ENCODE measurements at places on chromosomes 11 and 22. TPM values are rescaled to one million over a fixed set of nuclear protein-coding genes. Genes with fewer than 3 reads are reported as not detected.
A peak's percentile ranks its signal among the peaks of the same experiment; 100 is the strongest.

- DNase-seq = no peak
Observed at GRCh38 chr11:93686226-93686625, 24.7 kb downstream of the CEP295 start.

- DNase-seq = no peak
Observed at GRCh38 chr11:65223011-65223410, 38.8 kb upstream of the POLA2 start.

GRCh38 chr11:64734811-64735724 lies 8.9 kb downstream of the RASGRP2 start:
- DNase-seq = no peak

- no peak for DNase-seq
Observed at GRCh38 chr11:80034801-80035200, 594.0 kb upstream of the TENM4 start.

DNA sequence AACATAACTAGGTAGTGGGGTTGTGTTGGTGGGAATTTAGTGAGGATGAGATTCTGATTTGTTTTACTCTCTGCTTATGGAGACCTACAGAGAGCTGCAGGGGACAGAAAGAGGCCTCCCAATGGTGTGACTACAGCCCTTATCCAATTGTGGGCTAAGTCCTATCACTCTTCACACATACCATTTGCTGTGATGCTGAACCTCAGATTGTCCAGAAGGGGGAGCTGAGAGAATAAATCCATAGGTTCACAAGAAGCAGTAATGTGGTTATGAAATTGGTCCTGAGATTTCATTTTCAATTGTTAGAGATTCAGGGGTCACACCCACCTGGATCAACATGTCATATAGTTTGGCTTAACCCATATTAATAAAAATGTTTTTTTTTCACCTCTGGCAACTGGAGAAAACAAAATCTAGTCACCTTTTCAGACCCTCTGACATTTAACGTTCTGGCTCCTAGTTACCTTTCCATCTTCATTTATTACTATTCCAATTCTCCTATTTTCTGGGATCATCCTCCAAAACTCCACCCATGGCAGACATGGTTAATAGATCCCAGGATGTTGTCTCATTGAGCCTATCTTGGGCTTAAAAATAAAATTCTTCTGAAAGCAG lies 53.3 kb upstream of the PTPN5 start:
- DNase-seq = peak; percentile 33

DNA sequence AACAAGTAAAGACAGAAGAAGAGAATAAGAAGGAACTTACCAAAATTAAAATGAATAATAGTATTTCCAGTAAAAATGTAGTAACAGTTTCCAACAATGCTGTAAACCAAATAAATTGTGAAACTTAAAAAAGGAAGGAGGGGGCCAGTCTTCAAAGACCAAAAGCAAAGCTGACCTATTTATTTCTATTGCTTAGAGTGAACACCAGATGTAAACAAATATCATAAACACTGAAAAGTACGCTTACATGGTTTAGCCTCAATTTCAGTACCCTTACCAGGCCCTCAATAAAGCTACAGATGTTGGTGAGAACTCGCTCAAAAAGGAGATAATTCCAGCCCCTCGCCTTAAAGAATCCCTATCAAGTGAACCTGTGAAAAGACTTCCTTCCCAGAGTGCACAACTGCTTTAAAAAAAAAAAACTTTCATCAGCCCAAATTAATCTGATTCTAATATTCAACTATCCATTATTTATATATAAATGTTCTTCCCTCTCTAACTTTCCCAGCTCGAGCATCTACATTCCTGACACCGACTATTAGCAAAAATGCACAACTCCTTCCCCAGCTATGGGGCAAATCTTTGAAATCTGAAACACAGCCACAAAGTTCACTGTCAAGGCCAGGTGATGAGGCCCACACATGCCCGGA lies 2.4 kb downstream of the PHF21A start:
- no peak for DNase-seq

GRCh38 chr11:22508665-22509064 lies 117.0 kb downstream of the FANCF start:
- DNase-seq = no peak

The PITPNB gene
- 43.3 TPM for polyA plus RNA-seq

- DNase-seq = no peak
Observed at GRCh38 chr22:17945888-17946648, 78.3 kb downstream of the MICAL3 start.

The MOV10L1 gene
- polyA plus RNA-seq = 1.4 TPM

DNA sequence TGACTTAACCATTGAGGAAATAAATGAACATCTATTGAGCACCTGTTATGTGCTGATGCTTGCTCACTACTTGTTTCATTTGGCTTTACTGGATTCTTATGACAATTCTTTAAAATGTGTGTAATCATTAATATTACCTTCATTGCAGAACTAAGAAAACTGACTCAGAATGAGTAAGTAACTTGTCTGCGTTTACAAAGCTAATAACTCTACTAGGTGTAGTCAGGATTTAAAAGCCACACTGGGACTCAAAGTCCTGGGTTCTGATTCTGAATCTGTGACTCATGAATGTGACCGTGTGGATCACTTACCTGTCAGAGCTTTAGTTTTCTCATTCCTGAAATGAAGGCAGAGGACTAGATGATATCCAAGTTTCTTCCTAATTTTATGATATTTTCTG lies 23.4 kb upstream of the KIRREL3 start:
- DNase-seq = no peak

- peak; percentile 79 for DNase-seq
Observed at GRCh38 chr11:101880222-101880621, 34.6 kb upstream of the CEP126 start.

DNA sequence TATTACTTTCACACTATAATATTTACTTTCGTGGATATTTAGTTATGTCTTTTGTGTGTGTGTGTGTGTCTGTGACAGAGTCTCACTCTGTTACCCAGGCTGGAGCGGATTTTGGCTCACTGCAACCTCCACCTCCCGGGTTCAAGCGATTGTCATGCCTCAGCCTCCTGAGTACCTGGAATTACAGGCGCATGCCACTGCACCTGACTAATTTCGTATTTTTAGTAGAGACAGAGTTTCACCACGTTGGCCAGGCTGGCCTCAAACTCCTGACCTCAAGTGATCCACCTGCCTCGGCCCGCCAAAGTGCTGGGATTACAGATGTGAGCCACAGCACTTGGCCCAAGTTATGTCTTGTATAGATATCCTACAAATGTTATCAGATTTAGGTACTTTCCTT lies 9.9 kb downstream of the PISD start:
- no peak for DNase-seq

GRCh38 chr11:128593281-128593680 lies 5.9 kb upstream of the ETS1 start:
- DNase-seq = peak; percentile 62

GRCh38 chr11:30485222-30485621 lies 100.9 kb downstream of the MPPED2 start:
- DNase-seq = no peak

GRCh38 chr11:123260511-123261211 lies 65.6 kb upstream of the CLMP start:
- DNase-seq = no peak

The FSHB gene
- polyA plus RNA-seq = not detected

All from IMR-90 (cell line).